HCT116 (cell line): ENCODE measurements at places on chromosomes 2 and 18.
A peak's percentile ranks its signal among the peaks of the same experiment; 100 is the strongest.

DNA sequence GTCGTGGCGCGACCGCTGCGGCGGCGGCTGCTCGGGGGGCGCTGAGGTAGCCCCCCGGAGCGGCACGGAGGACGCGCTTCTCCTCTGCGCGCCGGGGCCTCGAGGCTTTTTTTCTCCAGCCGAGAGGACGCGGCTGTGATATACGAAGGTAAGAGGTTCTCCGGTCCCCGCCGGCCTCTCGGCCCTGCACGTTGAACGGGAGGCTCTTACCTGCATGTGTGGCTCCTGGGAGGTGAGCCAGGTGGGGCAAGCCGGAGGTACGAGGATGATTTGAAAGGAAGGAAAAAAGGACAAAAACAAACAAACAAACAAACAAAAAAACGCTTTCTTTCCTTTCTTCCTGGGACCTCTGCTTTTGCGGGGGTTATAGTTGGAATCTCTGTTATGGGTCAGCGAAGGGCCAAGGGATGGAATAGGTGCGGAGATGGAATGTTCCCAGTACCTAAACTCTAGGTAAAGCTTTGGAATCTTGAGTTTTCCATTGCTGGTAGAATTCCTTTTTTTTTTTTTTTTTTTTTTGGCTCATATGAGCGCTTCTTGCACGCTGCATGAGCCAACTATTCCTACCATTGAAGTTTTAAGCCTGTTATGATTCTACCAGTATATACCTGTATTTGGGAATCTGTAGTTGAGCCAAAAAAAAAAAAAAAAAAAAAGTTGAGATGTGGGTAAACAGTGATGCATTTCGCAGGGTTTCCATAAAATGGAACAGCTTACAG, 674 bp downstream of the PTPN4 start:
- DNase-seq, result no peak

DNA sequence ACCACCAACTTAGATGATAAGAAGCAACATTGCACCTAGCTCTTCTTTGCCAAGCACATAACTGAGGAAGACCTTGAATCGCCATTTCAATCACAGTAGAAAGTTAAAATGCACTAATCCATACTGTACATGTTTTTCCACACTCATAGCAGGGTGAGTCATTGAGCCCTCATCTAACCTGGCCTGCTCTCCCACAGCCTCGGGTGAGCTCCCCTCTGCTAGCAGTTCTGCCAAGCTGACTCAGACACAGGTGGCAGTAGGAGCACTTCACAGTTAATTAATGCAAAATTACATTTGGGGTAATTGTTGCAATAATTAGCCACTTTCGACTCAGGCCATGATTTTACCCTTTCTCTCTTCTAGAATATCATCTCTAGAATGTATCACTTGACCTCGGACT, 1632.8 kb upstream of the CELF4 start:
- DNase-seq, result no peak

DNA sequence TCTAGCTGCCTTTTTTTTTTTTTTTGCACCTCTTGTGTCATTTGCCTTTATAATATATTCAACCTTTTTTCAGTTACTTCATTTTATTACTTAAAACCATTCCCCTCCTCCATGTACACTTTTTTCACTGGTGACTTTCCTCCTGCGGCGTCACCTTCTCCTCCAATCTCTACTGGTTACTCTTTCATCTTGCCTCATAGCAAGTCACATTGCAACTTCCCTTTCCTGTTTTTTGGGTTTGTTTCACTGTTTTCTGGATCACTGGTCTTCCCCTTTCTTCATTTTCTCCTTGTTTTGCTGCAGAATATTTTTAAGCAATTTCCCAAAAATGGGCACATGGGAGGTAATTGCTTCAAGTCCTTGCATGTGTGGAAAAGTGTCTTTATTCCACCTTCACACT, 37.7 kb upstream of the GPR155 start:
- no peak for DNase-seq

GRCh38 chr2:206993964-206994363, 54.6 kb downstream of the CPO start:
- DNase-seq, result no peak

GRCh38 chr2:137938204-137938603, 26.1 kb upstream of the HNMT start:
- no peak for DNase-seq

- no peak for DNase-seq
Measured at GRCh38 chr18:3293196-3293951, 31.4 kb downstream of the MYL12B start.

DNA sequence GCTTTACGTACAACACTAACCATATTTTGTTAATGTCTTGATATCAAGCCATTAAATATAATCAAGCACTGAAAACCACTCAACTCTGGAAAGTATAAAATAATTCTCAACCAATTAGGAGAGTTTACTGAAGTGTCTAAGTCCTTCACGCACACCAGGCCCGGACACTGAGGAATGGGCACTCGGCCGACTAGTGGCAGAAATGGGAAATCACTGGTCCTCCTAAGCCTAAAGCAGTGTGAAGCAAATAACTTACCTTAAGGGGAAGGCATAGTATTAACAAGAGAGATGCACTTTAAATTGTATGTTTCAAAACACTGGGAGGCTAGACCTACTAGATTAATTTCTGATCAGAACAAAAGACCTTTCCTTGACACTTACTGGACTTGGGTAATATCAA, 45.7 kb downstream of the FAM210A start:
- peak; percentile 29 for DNase-seq

GRCh38 chr2:19362094-19362754, 3.8 kb upstream of the OSR1 start:
- DNase-seq, result no peak

GRCh38 chr18:33716061-33716683, 138.2 kb downstream of the ASXL3 start:
- DNase-seq, result no peak

DNA sequence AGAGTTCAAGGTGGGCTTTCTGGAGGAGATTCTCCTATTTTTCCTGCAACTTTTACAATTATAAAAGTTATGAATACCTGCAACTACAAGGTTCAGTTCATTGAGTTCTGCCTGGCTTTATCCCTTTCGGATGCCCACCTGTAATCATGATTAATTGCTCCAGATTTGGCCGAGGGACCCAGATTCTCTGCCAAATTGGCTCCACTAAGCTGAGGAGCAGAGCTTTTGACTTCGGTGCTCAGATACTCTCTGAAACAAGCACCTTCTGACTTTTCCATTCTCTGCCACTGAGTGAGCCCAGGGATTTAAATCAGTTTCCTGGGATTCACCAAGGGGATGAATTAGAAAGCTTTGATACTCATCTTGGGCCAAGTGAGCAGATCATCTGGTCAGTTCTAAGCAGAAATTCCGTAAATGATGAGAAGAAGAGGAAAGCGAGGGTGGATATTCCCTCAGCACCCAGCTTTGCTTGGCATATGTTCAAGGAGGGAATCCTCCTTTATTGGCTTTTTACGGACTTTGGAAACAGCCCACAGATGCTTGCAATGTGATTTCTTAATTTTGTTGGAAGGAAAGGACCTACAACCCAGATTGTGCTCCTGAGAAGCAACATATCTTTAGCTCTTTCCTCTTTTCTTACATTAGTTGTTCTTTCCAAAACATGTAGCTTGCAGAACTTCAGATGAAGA, 179.2 kb downstream of the SETBP1 start:
- no peak for DNase-seq

DNA sequence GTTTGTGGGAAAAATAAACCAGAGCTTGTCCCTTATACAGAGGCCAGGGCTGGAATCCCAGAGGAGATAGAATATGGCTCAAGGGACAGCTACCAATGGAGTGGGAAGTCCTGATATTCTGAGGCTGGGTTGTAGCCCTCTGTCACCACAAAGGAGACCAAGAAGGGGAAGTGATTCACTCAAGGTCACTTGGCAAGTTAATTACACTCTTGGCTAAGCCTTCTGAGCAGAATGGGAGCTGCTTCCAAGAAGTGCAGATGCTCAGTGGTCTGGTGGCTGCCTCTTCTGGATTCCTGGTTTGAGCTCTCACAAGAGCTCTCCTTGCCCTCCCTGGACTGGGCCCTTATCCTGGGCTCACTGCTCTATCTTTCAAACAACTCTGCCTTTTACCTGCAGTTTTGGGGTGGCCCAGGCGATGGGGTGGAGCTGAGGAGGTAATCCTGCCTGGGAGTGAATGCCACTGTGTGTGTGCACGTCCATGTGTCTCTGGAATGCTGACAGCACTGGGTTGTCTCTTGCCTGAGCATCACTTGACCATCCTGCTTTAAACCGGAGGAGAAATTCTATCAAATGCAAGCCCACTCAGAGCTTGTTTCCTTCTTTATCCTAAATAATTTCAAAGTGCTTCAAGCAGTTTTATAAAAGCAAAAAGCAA, 168.2 kb downstream of the KCNS3 start:
- DNase-seq, result no peak

DNA sequence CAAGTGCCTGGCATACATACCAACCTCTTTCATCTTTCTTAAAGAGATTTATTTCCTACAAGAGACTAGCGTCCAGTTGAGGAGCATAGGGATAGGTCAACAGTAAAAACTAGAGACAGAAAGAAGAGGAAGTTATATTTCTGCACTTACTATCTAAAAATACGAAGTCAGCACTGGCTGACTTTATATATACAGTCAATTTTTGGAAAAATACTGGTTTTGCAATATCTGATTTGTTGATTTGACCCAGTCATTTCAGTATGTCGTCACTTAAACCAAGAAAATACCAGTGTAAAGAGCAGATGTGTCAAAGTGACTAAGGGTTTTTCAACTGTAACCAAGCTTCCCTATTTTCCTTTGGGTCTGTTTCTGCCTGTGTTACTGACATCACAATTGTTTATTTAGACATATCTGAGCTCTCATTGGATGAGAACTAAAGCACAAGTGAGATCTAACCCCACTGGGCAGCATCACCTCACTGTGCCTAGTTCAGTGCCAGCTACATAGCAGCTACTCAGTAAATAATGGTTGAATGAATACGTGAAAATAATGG, 23.0 kb downstream of the CYTIP start:
- DNase-seq, result no peak

DNA sequence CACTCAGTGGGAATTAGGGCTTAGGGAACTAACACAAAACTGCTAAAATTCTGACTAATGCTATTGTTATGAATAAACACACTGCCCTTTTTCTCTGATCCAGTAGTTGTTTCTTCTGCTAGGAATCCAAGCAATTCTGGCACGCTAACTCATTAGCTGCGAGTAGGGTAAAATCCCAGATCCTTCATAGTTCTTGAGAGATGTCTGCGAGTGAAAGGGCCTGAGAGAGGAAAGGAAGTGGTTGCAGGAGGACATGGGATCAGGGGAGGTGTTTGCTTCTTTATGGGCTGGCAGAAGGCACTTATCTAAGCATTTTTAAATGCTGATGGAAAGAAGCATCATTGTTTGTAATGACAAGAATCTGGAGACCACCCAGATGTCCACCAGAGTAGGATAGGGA, 9.4 kb downstream of the MAP3K19 start:
- DNase-seq, result no peak

GRCh38 chr2:211829725-211830124, 708.9 kb downstream of the ERBB4 start:
- no peak for DNase-seq

DNA sequence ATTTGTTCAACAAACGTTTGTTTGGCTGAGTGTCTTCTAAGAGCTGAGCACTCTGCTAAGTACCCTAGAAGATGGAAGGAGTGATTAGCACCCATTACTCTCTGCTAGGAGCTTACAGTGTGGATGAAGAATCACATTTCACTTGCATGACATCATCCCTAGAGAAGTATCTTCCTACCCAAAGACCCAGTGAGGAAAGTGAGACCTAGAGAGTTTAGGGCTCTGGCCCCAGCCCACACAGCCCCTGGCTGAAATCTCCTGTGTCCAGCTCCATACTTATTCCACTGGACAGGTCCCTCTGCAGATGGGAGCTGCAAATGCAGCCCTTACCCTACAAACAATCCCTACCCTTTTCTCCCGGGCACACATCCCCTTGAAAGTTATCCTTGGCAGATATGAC, 26.8 kb upstream of the EPAS1 start:
- no peak for DNase-seq

- no peak for DNase-seq
Measured at GRCh38 chr2:1299043-1299442, 114.2 kb upstream of the TPO start.

- no peak for DNase-seq
Measured at GRCh38 chr2:50766058-50766457, 265.9 kb downstream of the NRXN1 start.

- no peak for DNase-seq
Measured at GRCh38 chr18:11162462-11162861, 13.1 kb upstream of the PIEZO2 start.

GRCh38 chr2:53739032-53739431, 28.6 kb upstream of the CHAC2 start:
- no peak for DNase-seq

- no peak for DNase-seq
Measured at GRCh38 chr2:43318791-43319190, 92.4 kb upstream of the ZFP36L2 start.

DNA sequence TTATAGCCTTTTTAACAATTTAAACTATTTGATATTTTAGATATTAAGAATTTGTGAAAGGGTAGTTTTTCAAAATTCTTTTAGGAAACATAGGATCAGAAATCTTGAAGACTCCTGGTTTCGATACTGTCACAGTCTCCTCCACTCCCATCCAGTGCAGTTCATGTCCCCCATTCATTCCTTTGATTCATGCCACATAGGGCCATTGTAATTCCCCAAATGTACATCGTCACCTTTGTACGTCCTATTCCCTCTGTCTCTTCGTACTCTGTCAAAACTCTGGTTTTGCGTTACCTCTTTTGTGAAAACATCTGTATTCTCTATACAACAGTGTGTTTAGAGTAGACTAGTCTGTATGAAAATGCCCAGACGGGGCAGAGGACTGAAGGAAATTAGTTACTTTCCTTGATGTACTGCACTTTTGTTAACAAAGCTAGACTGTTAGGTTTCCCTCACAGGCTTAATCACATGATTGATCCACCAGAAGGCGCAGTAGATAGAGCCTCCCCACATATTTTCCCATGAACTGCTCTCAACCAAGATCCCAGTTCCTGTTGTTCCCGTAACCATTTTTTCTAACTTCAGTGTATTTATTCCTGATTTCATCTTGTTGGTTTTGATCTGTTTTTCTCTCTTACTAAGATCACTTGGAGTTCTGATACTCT, 2.5 kb downstream of the MRPL35 start:
- no peak for DNase-seq

GRCh38 chr2:9269695-9270360, 63.2 kb downstream of the ASAP2 start:
- DNase-seq, result no peak

GRCh38 chr2:233546774-233547173, 19.8 kb downstream of the USP40 start:
- no peak for DNase-seq

DNA sequence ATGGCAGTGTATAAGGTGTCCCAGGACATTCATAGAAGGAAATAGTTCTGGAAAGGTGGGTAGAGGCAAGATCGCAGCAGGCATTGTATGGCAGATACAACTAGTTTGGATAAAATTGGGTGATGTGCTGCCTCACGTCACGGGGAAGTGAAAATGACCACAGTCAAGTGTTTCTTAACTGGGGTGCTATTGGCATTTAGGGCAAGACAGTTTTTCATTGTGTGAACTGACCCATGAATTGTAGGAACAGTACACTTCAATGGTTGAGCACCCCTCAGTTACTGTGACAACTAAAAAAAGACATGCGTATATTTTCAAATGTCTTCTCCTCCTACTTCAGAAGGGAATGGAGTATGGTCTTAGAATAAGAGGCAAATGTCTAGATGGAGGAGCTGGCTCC, 22.3 kb upstream of the CYRIA start:
- no peak for DNase-seq
